ENCODE measurements at places on chromosomes 3 and 15.

DNA sequence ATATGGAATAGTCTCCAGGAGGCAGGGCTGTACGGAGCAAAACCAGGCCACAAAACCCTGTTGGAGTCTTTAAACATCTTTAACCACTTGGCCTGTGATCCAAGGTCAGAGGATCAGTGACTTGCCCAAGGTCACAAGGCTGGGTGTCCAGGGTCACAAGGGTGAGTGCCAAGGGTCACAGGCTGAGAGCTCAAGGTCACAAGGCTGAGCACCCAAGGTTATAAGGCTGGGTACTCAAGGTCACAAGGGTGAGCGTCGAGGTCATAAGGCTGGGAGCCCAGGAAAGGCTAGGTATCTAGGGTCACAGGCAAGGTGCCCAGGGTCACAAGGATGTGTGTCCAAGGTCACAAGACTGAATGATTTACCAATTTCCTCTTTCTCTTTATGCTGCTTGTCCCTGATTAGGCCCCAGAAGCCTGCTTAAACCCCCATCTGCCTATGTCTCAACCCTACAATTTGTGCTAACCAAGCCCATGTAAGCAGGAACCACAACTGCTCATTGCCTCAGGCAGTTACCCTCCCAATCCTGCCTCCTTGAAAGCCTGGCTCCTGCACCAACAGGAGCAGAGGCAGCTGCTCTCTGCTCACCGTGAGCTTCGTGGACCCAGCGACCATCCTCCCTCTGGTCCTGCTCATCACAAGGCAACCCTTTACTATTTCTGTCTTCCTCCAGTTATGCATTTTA lies 51.5 kb downstream of the MGLL start:
- DNase-seq: no peak

- peak; percentile 81 for DNase-seq
These were observed 27.4 kb upstream of the HDAC11 start for GRCh38 chr3:13452490-13453335.

GRCh38 chr15:23438816-23439466 lies 8.1 kb downstream of the GOLGA6L2 start:
- no peak for DNase-seq

DNA sequence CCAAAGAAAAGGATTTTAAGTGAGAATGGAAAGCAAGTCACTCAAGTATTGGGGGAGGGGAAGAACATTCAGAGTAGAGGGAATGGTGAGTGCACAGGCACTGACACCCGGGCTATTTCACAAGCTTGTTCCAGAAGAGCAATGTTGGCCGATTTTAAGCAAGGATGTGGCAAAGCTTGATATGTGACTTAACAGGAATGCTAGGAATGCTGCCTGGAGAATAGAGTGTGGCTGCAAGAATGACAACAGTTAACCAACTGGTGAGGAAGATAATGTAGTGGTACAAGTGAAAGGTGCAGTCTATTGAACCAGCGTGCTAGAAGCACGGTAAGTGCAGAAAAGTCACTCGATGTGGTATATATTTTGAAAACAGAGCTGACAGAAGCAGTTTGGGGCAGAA lies 6.2 kb upstream of the CCDC80 start:
- no peak for DNase-seq

DNA sequence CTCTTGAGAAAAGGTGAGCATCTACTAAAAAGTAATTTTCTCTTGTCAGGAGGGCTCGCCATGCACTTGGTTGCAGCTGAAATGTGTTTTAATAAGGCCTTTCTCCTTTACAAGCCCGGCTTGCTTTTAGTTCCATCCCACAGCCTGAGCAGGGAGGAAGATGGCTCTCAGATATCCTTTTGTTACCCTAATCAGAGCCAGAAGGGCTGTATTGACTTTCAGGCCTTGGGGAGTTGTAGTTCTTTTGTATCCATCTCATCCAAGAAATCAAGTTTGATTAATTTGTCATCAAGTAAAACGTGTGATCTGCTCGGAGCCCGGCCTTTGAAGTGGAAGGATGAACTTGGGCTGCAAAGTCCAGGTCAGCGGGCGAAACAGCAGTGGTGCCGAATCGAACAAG lies 52.9 kb downstream of the EIF4E3 start:
- DNase-seq: no peak

- no peak for DNase-seq
These were observed 58.8 kb upstream of the GOLGA8B start for GRCh38 chr15:34642247-34642646.

DNA sequence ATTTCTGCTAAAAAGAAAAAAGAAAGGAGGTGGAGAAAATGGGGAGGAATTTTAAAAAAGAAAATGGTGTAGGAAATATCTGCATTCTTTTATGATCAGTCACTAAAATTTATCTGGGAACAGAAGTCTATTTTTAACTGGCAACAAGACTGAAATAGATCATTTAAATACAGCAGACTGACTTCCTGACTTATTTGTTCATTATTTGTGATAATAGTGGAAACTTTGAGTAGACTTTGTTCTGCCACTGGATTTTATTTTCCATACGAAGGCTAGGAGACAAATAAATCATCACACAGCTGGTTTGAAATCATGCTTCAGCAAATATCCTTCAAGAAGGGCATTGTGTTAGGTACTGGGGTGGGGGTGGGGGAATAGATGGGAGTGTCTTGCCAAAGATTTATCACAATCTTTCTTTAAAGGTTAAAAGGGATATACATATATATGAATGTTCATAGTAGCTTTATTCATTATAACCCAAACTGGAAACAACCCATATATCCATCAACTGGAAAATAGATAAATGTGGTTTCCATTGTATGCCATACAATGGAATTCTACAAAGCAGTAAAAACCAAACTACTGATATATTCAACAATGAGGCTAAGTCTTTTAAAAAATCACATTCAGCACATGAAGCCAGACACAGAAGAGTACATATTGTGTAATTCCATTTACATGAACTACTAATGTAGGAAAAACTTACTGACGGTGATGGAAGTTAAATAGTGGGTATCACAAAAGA lies 4.7 kb upstream of the CLASP2 start:
- DNase-seq: peak; percentile 45

- DNase-seq: no peak
These were observed 65.8 kb upstream of the AKAP13 start for GRCh38 chr15:85314633-85315032.

GRCh38 chr15:79004336-79004735 lies 59.5 kb upstream of the CTSH start:
- DNase-seq: peak; percentile 68

- no peak for DNase-seq
These were observed 8.9 kb downstream of the ST3GAL6 start for GRCh38 chr3:98772022-98772421.

DNA sequence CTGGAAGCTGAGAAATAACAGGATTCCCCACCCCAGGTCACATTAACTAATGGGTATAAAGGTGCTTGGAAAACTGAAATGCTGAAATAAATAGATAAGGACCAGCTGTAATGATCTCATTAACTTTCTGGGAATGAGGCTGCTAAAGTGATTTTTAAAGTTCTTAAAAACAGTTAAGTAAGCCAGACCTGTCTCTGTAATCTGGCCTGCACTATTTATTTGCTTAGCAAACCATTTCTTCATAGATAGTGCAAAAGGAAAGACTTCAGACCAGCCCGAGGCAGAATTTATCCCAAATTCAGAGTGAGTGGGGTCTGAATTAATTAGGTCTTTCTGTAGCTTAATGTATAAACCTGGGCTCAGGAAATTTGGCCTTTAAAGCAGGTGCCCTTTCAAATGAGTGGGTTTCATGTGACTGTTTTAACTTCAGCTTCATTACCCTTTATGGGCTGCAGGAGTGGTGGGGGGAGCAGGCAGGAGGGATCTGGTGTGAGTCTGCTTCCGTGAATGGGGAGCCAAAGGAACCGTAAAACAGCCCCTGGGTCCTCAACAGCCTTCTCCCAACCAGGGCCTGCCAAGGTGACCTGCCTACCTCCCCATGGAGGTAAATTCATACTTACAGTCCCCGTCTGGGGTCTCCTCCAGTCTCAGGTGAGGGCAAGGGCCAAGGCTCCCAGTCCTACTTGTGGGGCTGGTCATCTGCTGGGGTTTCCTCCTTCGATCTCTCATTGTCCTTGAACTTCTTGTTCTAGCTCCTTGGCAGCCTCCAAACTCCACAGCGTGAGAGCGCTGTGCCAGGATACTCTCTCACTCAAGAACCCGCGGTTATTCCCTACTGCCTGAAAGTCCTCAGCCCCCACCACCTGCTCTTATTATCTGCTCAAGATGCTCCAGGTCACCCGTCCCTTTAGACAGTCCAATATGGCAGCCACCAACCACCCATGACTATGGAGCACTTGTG lies 31.2 kb downstream of the MAGEF1 start:
- DNase-seq: no peak

DNA sequence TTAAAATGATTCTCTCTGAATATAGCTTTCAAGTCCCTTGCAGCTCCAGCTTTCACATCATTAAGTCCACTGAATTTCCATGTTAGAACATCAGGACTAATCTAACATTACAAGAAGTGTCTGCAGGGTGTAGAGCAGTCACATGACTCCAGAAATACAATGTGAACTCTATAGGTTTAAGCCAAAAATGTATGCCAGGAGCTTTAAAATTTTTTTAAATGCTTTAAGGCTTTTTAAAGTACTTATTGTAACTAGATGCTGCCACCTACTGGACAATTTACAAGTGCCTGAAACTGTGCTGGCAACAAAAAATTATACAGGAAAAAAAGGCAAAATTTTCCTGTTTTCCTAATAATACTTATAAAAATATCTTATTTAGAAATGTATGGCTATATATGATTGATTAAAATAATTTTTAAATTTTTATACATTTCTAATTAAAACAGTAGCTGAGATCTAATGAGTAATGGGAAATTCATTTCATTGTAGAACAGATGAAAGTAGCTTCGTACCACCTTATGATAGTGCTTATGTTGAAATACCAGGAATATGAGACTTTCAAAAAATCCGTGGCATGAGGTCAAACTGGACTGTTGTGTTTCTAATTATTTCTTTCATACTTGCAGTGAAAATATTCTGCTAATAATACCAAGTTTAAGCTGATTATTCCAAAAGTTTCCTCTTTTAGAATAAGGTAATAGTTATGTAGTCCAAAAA lies 25.7 kb downstream of the FSIP1 start:
- DNase-seq: peak; percentile 91

DNA sequence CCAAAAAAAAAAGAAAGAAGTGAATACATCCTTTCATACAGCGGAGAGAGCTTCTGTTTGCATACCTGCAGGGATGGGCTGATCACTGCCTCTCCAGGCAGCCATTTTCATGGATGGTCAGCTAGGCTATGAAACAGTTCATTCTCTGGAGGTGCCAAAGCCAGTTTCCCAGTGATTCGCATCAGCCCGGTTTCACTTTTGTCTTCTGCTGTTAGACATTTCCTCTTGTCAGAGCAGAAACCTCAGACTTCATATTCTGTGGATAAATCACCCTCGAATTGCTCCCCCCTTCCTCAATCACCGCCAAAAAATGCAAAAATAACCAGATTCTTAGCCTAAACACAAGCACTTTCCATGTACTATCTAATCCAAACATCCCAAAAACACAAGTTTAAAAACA lies 225.6 kb downstream of the ADAMTS9 start:
- DNase-seq: no peak

Measured in muscle of leg (tissue), 16 donors.